ENCODE measurements at places on chromosomes 4 and X. TPM values are rescaled to one million over a fixed set of nuclear protein-coding genes. Genes with fewer than 3 reads are reported as not detected.

The PFKFB1 gene
- total RNA-seq: 0.21 TPM

The FHDC1 gene
- total RNA-seq: 11.4 TPM

The CLDN22 gene
- not detected for total RNA-seq

The CC2D2A gene
- total RNA-seq: 8.3 TPM

The TRMT44 gene
- total RNA-seq: 21.4 TPM

The GLRA2 gene
- not detected for total RNA-seq

The SLC10A4 gene
- not detected for total RNA-seq

The SAGE1 gene
- total RNA-seq: not detected

The CPLX1 gene
- not detected for total RNA-seq

The SLC38A5 gene
- total RNA-seq: 150 TPM

The CLDN2 gene
- not detected for total RNA-seq

The JCHAIN gene
- total RNA-seq: not detected

Data from nasal cavity respiratory epithelium epithelial cell of viscerocranial mucosa (primary cell).